ENCODE measurements at places on chromosomes 11 and 22.

GRCh38 chr11:65085446-65085845 is 1.4 kb downstream of the ZFPL1 start:
- DNase-seq, result no peak

- DNase-seq, result no peak
These were observed 39.6 kb downstream of the CUL5 start for GRCh38 chr11:108048269-108048668.

DNA sequence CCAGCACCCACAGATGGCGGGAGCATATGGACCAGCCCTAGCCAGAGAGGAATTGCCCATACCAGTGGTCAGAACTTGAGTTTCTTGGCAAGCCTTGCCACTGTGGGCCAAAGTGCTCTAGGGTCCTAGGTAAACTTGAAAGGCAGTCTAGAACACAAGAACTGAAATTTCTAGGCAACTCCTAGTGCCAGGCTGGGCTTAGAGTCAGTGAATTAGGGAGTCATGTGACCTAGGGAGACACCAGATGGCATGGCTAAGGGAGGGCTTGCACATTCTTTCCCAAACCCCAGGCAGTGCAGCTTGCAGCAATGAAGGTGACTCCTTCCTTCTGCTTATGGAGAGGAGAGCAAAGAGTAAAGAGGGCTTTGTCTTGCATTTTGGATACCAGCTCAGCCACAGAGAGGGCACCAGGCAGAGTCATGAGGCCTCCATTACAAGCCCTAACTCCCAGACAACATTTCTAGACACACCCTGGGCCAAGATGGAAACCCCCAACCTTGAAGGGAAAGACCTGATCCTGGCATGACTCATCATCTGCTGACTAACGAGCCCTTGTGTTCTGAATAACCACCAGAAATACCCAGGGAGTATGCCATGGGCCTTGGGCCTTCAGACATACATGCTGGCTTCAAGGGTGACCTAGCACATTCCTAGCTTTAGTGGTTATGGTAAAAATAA is 19.2 kb upstream of the OR56A3 start:
- DNase-seq, result no peak

GRCh38 chr22:27850000-27850521 is 48.5 kb upstream of the MN1 start:
- DNase-seq, result peak; percentile 60

DNA sequence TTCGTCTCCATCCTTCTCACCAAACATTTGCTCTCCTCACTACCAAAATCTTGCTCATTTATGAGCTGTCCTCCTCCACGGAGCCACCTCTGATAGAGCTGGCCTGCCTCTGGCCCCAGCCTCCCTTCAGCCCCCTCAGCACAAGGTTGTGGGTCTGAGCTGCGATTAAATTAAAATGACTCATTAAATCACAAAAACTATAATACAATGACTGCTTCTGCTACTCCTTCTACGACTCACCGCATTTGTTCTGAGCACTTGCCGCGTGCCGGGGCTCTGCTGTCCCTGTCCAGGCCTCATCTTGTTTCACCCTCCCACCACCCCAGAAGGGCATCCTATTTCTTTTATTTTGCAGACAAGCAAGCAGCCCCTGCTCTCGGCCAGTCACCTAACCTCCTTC is 49.2 kb upstream of the TIMP3 start:
- peak; percentile 65 for DNase-seq

GRCh38 chr11:34180040-34180813 is 74.8 kb downstream of the NAT10 start:
- DNase-seq, result peak; percentile 34

DNA sequence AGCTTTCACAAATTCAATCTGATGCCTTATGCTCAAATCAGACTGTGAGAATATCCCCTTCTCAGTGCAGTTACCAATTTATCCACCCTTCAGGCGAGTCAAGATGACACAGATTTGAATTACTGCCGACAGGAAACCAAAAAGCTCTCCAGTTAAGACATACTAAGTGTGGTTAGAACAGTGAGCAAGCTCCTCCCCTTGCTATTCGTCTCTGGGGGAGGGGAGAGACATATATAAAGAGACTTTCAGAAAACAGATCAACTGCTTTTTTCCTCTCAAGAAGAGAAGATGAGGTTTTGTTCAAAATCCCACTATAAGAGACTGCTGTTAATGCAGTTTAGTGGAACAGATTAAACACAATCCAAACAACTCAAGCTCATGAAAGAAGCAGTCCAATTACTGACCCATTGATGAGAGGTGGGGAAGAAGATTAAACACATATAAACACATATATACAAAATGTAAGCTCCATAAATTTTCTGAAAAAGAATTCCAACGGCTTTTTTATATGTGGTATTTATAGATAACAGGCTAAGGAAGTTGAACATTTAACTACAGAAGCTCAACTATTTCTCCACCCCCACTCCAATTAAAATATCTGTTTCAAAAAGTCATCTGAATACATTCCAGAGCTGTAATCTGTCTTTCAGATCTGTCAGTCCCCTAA is 102.7 kb downstream of the MRTFA start:
- peak; percentile 81 for DNase-seq

- no peak for DNase-seq
These were observed 16.9 kb downstream of the USP47 start for GRCh38 chr11:11858676-11859075.

- DNase-seq, result no peak
These were observed 79.0 kb downstream of the ATXN10 start for GRCh38 chr22:45750626-45751025.

GRCh38 chr11:15035283-15035682 is 38.1 kb upstream of the CALCB start:
- DNase-seq, result no peak

DNA sequence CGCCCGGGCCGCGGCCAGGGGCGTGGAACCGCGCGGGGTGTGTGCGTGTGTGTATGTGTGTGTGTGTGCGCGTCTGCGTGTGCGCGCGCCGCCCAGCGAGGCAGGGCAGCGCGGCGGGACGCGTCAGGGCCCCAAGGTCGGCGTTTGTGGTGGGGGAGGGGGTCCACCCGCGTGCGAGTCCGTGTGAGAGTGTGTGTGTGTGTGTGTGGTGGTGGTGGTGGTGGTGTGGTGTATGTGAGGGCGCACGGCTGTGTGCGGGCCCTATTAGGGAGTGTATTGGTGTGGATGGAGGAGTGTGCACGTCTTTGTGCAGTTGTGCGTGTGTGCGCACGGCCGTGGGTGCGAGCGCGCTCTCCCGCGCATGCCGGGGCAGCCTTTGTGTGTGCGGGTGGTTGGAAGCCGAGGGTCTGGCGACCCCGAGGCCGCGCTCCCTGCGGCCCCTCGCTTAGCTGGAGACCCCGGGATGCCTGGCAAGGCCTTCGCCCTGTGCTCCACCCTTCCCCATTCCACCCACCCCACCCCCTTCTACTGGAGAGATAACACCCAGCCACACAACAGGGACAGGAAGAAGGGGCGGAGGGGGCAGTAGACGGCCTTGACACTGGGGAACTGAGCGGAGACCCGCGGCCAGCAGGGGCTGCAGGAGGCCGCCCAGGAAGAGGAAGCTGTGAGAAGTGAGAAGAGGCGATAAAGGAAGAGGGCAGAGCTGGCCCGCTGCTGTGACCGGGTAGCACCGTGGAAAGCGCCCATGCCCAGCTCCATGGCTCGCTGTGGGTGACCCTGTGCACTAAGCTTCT is 528 bp upstream of the ARRB1 start:
- no peak for DNase-seq
